Frontal cortex (tissue), 4 donors: ENCODE measurements at places on chromosomes 1 and 21.

DNA sequence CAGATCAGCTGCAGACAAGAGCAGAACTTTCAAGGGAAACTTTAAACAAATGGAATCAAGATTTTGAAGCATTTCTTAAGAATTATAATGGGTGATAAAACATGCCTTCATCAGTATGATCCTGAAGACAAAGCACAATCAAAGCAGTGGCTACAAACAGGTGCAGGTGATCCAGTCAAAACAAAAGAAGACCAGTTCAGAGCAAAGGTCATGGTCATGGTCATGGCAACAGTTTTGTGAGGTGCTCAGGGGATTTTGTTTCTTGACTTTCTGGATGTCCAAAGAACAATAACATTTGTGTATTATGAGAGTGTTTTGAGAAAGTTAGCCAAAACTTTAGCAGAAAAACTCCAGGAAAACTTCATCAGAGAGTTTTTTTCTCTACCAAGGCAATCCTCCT lies 681.7 kb upstream of the PTBP2 start:
- no peak for DNase-seq

DNA sequence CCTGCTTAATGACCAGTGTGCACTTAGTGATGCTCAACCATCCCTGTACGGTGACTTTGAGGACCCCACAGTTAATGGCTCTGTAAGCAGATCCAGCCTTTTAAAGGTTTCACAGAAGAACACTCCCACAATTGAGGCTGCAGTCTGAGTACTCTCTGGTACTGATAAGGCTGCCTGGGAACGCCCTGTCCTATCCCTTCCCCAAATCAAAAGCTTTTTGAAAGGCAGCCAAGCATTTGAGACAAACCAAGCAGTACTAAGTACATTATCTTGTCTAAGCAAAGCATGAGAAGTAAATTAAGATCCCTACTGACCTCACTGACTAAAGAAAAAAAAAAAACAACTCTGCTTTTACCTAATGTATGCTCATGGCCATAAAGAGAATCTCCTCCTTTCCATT lies 60.7 kb downstream of the SH3GLB1 start:
- DNase-seq = no peak

DNA sequence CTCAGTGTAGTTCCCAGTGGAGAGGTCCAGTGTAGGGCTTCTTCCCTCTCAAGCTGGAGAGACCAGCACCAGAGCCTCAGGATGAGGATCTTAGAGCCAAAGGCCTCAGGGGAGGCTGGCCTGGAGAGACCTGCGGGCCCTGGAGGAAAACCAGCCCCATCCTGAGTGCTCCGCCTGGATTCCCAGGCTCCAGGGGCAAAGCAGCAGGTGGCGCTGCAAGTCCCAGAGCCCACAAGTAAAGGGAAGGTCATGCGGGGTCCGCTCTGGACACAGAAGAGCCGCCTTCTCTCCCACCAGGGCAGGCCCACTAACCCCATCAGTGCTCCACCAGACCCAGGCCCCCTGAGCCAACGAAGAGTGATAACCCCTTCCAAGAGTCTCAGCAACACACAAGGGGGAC lies 22.7 kb downstream of the PGBD5 start:
- DNase-seq = no peak

DNA sequence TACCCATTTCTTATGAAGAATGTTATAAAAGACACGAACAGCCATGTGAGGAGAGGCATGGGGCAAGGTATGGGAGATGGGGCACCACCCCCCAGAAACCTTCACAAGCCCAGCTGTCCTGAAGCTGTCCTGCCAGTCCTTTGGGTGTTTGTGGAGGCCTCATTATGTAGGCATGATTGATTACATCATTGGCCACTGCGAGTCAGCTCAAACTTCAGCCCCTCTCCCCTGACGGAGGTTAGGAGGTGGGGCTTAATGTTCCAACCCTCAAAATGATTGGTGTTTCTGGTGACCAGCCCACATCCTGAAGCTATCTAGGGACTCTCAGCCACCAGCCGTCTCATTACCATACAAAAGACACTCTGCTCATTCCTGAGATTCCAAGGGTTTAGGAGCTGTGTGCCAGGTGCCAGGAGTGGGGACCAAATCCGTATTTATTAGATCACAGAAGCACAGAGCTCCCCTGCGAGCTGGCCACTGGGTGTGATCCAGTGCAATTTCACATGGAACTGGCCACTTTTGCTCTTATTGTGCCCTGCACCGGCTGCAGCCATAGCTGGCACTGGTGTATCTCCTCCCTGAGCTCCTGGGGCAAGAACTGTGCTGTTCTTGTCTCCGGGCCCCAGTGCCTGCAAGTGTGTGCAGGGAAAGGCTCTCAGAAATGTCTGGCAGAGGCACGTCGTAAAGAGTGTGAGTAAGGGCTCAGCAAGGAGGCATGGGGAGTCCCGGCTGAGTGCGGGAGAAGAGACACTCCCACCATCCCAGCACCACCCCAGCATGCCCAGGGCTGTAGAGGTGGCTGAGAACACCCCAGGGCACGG lies 10.5 kb downstream of the KIAA1614 start:
- DNase-seq = no peak

GRCh38 chr1:64505232-64505943 lies 35.5 kb downstream of the CACHD1 start:
- peak; percentile 29 for DNase-seq

- DNase-seq = no peak
Observed at GRCh38 chr1:151612501-151613281, 841 bp downstream of the SNX27 start.
